ENCODE measurements at places on chromosomes 13 and 19. TPM values are rescaled to one million over a fixed set of nuclear protein-coding genes. Genes with fewer than 3 reads are reported as not detected.

Gene COX7A1
- total RNA-seq = not detected

Gene TNFRSF19
- total RNA-seq = 3.9 TPM

Gene CBARP
- total RNA-seq = 4.3 TPM

Gene PCP2
- not detected for total RNA-seq

Gene ZNF525
- total RNA-seq = 0.14 TPM

Gene SPPL2B
- total RNA-seq = 12.8 TPM

Gene HS6ST3
- total RNA-seq = not detected

Gene SHC2
- total RNA-seq = 0.80 TPM

Gene ITGBL1
- 1.8 TPM for total RNA-seq

Gene DMAC2
- 111 TPM for total RNA-seq

Gene SLC25A42
- total RNA-seq = 0.88 TPM

Gene TMEM238
- total RNA-seq = 7.0 TPM

Gene RASIP1
- total RNA-seq = 0.54 TPM

Gene ZNF582
- total RNA-seq = 1.1 TPM

Gene MUC16
- 0.23 TPM for total RNA-seq

Gene DPY19L3
- 12.1 TPM for total RNA-seq

Gene HRC
- total RNA-seq = not detected

Gene PRKCSH
- 262 TPM for total RNA-seq

Gene FAM83E
- 0.29 TPM for total RNA-seq

Gene PNMA8B
- total RNA-seq = not detected

Data from A549 treated with GW870086 at 1 μM for 4 hours (cell line).